RCC 7860 (cell line): ENCODE measurements at places on chromosomes 16 and 17.

DNA sequence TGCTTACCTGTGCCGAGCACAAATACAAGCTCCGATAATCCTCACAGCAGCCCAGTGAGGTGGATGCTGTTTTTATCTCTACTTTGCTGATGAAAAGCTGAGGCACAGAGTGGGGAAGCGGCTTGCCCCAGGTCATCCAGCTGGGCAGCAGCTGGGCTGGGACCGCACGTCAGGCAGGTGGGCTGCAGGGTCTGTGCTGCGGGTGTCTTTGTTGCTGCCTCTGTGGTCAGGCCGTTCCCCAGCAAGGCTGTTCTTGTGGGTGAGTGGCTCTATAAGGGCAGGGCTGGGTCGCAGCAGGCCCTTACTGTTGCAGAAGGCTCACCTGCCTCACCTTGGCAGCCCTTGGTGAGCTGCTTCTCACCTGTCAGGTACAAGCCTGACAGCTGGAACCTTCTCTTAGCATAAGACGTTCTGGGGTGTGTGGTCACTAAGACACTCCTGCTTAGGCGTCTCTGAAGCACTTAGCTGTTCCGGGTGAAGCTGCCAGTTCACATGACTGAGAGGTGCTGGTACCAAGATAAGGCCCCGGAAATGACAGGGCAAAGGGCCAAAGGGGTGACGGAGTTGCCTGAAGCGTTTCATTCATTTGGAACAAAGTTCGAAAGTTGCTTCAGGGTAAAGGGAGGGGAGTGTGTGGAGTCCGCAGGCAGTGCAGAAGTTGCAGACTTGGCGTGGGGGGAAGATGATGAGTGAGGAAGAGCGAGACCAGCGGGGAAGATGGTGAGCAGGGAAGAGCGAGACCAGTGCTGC, 17.4 kb downstream of the IRF8 start:
- peak; percentile 16 for DNase-seq

GRCh38 chr17:65191811-65192740, 54.9 kb downstream of the RGS9 start:
- peak; percentile 66 for DNase-seq

- no peak for DNase-seq
These were observed 37.6 kb downstream of the PGS1 start for GRCh38 chr17:78415821-78416711.

GRCh38 chr17:32943647-32944191, 15.8 kb downstream of the TMEM98 start:
- no peak for DNase-seq

DNA sequence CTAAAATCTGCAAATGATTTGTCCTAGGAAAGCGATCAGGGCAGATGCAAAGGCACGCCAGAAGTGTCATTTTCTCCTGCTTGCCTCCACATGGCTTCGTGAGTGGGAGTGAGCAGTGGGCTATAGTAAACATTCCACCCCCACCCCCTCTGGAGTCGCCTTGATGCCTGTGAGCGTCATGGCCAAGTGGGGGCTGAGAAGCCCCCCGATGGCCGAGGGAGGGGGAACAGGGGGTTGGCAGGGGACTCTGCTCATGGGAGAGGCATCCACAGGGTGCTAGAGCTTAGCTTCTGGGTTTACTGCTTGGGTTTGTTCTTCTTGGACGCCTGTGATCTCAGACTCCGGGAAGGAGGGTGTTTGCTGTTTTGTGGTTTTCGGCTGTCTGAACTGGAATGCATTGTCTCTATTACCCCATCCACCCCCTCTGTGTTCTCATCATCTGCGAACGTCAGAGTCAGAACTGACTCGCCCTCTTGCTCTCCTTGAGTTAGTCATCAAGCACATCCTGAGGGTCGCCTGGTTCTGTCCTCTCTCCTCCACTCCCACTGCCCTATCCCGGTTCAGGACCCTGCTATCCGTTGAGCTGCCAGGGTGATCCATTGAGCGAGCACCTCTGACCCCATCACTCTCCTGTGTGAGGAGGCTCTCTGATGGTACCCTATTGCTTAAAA, 15.4 kb downstream of the TNS4 start:
- peak; percentile 91 for DNase-seq

DNA sequence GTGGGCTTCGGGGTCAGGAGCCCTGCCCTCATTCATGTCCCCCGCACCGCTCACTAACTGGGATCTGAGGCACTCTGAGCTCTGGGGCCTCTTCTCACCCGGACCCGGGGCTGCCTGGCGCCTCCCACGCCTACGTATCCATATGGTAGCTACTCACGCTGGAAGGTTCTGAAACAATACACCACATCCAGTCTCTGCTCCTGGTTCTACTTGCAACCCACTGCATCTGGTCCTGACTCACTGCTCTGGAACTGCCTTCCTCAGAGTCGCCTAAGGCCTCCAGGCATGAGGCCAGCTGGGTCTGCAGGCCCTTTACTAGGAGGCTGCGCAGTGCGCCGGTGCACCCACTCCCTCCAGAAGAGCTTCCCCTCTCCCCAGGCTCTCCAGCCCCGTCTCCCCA, 18.1 kb downstream of the USP36 start:
- DNase-seq, result no peak

- DNase-seq, result peak; percentile 61
These were observed 38.9 kb upstream of the NDRG4 start for GRCh38 chr16:58461056-58461455.

- DNase-seq, result no peak
These were observed 22.9 kb upstream of the DYNLRB2 start for GRCh38 chr16:80517846-80518245.

DNA sequence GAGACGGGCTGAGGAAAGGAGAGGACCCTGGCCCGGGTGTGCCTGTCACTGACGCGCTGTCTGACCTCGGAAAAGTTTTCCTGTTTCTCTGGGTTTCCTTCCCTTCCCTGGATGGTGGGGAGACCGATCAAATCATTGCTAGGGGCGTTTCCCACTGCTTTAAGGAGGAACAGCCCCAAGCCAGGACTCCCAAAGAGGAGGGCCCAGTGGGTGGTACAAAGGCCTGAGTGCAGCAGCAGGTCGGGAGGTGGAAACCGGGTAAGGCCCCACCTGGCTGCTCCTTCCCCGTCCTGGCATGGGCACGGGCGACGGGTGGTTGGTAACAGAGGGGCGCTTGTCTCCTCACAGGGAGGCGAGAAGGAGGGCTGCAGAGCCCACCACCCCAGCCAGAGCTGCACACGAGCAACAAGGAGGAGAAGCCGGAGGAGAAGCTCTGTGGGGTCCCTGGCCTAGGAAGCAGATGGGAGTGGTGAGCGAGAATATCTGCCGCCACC, 2.2 kb downstream of the SRL start:
- no peak for DNase-seq

- DNase-seq, result peak; percentile 34
These were observed 480 bp downstream of the TXNL4B start for GRCh38 chr16:72092832-72093447.

DNA sequence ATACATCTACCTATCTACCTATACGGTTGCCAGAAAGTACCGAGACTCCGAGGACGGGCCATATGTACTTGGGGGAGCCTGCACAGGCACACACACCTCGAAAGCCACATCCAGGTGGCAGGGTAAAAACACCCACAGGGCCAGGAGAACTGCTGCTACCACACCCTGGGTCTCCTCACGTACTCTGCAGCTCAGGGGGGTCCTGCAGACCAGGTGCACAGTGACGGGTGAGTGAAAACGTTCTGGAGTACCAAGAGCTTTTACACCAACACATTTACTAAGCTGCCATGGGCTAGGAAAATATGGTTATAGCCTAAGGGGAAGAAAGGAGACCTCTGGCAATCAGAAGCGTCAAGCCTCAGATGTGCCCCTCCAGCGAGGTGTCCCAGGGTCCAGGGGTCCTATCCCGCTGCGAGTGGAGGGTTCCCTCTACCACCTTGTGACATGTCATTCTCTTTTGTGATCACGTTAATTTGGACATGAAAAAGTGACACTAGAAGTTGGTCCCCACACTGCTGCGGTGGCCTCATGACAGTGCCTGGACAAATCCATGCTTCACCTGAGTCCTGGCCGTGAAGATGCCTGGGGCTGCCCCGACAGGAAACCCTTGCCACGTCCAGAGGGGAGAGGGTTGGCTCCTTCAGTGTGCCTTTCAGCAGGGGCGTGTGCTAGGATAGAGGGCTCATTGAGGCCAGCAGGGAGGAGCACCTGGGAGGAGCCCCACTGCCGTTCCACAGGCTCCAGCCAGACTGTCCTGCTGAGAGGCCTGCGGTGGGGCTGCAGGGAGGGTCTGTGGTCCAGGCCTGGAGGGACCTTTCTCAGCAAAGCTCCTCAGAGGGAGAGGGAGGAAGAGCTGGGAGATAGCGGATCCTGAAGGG, 1.8 kb downstream of the CANT1 start:
- DNase-seq, result no peak

DNA sequence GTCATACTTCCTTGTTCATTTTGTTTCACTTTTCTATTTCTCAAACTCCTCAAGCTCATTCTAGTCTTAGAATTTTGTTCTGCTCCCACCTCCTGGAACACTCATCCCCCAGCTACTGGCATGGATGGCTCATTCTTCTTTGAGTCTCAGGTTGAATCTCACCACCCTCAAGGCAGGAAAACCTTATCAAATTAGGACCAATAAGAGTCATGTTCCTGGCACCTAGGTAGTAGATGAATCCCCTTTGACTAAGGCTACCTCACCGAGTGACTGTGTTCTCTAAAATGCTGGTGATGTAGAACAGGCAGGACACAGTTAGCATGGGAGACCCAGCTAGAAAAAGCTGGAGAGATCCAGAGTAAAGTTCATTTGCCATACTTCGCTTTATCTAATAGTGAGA, 1050.8 kb upstream of the EEF2KMT start:
- DNase-seq, result no peak

DNA sequence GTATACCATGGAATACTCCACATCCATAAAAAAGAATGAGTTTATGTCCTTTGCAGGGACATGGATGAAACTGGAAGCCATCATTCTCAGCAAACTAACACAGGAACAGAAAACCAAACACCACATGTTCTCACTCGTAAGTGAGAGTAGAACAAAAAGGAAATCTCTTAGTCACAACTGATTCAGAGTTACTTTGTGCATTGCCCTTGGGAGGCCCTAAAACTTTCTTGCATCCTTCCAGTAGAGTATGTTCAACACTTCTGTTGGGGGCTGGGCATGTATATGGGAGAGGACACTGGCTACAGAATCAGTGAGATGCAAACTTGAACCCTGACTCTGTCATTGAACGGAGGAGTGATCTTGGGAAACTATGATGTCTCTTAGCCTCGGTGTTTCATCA, 147.4 kb upstream of the IRX5 start:
- DNase-seq, result no peak
